Stomach (tissue), 19 donors: ENCODE measurements at places on chromosomes 7 and 10. TPM values are rescaled to one million over a fixed set of nuclear protein-coding genes. Genes with fewer than 3 reads are reported as not detected.

DNA sequence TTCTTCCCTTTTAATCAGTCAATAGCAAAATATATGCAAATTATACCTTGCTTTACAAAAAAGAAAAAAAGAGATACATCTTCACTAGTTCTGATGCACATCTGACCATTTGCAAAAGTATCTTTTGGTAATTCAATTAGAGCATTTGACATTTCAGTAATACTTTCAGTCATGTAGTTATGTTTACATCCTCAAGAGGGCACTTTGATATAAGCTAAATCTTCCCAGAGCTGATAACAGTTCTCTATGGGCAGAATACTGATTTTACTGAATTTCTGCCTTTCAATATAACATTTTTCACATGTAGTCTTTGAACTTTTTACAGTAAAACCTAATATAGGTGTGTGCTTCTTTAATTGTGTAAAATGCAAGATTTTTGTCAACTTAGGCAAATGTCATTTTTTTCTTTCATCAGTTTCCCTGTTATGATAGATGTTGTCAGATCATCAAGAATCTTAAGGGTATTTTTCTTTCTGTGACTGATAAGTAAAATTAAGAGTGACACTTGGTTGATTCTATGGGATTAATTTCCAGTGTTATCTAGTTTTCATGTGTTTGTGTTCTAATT lies 703.5 kb upstream of the SEMA3D start:
- H3K27me3 ChIP-seq = no peaks in the 10 kb centered on the region
- peak; percentile 38 for DNase-seq
- H3K4me1 ChIP-seq = no peaks in the 10 kb centered on the region
- no peak overlapping the region for H3K4me3 ChIP-seq
- H3K27ac ChIP-seq = no peak overlapping the region
- no peaks in the 10 kb centered on the region for H3K36me3 ChIP-seq

GRCh38 chr10:1420661-1421362 lies 316.5 kb downstream of the ADARB2 start:
- no peaks in the 10 kb centered on the region for H3K36me3 ChIP-seq
- H3K4me1 ChIP-seq = peaks cover 15% of the 10 kb centered on the region
- peak overlapping the region; percentile 32 for H3K4me3 ChIP-seq
- peak overlapping the region; percentile 14 for H3K27ac ChIP-seq
- peak; percentile 81 for DNase-seq
- peaks cover 51% of the 10 kb centered on the region for H3K27me3 ChIP-seq

- H3K27me3 ChIP-seq = no peaks in the 10 kb centered on the region
- H3K27ac ChIP-seq = peak overlapping the region; percentile 56
- no peaks in the 10 kb centered on the region for H3K36me3 ChIP-seq
- peaks cover 17% of the 10 kb centered on the region for H3K4me1 ChIP-seq
- H3K4me3 ChIP-seq = no peak overlapping the region
Observed at GRCh38 chr10:69051303-69051702, 36.6 kb upstream of the SRGN start.

DNA sequence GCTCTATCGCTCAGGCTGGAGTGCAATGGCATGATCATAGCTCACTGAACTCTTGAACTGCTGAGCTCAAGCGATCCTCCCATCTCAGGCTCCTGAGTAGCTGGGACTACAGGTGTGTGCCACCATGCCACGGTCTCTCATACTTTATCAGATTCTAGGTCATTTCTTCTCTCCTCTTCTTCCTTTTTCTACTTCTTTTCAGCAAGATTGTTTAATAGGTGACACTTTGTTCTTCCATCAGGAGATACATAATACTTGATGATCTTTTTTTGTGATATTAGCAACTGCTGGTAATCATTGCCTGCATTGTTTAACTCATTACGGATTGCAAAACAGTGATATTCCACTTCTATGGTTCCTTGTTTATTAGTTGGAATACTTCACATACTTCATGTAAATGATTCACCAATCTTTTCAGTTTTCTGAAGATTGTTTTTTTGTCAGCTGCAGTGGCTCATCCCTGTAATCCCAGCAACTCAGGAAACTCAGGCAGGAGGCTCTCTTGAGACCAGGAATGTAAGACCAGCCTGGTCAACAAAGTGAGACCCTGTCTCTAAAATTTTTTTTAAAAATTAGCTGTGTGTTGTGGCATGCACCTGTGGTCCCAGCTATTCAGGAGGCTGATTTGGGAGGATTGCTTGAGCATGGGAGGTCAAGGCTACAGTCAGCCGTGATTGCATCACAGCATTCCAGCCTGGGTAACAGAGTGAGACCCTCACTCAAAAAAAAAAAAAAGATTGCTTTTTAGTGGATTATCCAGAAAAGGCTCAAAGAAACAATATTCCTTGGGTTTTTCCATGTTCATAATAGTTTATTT lies 36.2 kb upstream of the CHST3 start:
- H3K36me3 ChIP-seq = no peaks in the 10 kb centered on the region
- no peaks in the 10 kb centered on the region for H3K27me3 ChIP-seq
- no peaks in the 10 kb centered on the region for H3K4me1 ChIP-seq
- no peak for DNase-seq
- no peak overlapping the region for H3K4me3 ChIP-seq

DNA sequence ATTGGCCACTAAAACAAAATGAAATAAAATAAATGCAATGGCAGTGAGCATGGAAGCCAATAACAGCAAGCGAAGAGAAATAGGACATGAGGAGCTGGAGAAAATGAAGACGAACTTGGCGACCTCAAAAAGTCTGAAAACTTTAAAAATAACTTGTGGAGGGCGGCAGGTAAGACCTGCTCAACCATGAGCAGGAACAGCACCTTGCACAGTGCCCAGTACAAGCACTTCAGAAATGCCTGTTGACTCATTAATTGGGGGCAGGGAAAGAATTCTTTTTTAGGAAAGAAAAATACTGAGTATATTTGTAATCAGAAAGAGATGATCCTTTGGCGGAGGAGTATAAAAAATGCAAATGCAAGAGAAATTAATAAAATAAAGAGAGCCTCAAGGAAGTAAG lies 78.0 kb downstream of the XPNPEP1 start:
- H3K27ac ChIP-seq = no peak overlapping the region
- H3K36me3 ChIP-seq = no peaks in the 10 kb centered on the region
- H3K27me3 ChIP-seq = no peaks in the 10 kb centered on the region
- no peak for DNase-seq

DNA sequence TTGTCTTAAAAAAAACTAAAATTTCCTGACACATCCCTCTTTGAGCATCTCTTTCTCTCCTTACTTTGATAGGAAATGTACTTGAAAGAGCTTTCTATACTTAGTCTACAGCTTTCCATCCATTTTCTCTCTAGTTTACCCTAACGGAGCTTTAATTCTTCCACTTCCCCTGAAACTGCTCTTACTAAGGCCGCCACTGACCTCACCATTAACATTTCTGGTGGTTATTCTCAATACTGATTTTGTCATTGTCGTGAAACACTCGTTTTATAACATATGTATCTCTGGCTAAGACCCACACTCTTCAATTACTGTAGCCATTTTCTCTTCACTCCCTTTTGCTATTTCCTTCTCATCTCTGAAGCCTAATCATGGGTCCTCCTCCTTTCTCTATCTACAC lies 262.0 kb upstream of the FERD3L start:
- no peak overlapping the region for H3K4me3 ChIP-seq
- H3K27ac ChIP-seq = no peak overlapping the region
- H3K4me1 ChIP-seq = no peaks in the 10 kb centered on the region
- no peak for DNase-seq
- no peaks in the 10 kb centered on the region for H3K27me3 ChIP-seq

DNA sequence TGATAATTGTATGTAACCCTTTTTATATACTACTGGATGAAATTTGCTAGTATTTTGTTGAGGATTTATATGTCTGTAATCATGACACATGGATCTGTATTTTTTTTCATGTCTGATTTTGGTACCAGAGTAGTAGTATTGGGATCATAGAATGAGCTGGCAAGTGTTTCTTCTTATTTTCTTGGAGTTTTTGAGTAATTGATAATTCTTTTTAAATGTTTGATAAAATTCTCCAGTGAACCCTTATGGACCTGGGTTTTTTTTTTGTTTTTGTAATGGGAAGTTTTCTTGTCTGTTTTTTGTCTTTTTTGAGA lies 28.4 kb downstream of the ZNF33A start:
- peaks cover 66% of the 10 kb centered on the region for H3K36me3 ChIP-seq
- H3K4me1 ChIP-seq = no peaks in the 10 kb centered on the region
- no peaks in the 10 kb centered on the region for H3K27me3 ChIP-seq
- H3K4me3 ChIP-seq = no peak overlapping the region
- no peak overlapping the region for H3K27ac ChIP-seq

LIPJ gene
- polyA plus RNA-seq = not detected

OR2F1 gene
- not detected for polyA plus RNA-seq

SHH gene
- 3.5 TPM for polyA plus RNA-seq

C7orf57 gene
- not detected for polyA plus RNA-seq

AQP1 gene
- 3.8 TPM for polyA plus RNA-seq
